ENCODE measurements at places on chromosomes 3 and 15.

- no peak for DNase-seq
These were observed 19.8 kb downstream of the PCSK6 start for GRCh38 chr15:101469520-101470288.

GRCh38 chr3:124276133-124276532 lies 284.2 kb upstream of the ROPN1 start:
- no peak for DNase-seq

DNA sequence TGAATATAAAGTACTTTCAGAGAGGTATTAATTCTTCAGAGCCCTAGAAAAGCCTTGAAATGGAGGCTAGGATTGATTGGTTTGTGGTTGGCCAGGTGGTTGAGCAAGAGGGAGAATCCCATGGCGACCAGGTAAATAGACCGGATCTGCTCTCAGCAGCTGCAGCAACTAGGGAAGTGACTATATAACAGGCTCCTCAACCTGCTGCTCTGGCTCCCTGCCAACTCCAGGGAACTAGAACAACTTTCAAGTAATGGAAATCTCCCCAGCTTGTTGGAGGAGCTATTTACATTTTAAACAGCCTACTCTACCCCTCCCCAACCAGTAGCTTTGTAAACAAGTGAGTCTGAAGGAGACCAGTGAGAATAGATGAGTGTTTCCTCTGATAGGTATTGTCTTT lies 121.8 kb upstream of the CADM2 start:
- DNase-seq, result no peak

- no peak for DNase-seq
These were observed 139.7 kb upstream of the CPNE4 start for GRCh38 chr3:132174500-132174899.

DNA sequence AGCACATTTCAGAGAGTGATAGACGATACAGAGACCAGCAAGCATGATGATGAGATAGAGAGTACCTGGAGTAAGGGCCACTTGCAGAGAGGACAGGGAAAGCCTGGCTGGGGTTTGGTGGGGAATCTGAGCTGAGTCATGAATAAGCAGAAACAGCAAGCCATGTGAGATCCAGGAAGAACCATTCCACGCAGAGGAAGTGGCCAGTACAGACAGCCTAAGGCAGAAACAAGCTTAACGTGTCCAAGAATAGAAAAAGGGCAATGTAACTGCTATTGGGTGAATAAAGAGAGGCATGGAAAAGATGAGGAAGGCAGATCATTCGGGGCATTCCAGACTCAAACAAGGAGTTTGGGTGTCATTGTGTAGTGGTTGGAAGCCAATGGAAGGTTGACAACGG lies 816.3 kb upstream of the CFAP20DC start:
- no peak for DNase-seq

DNA sequence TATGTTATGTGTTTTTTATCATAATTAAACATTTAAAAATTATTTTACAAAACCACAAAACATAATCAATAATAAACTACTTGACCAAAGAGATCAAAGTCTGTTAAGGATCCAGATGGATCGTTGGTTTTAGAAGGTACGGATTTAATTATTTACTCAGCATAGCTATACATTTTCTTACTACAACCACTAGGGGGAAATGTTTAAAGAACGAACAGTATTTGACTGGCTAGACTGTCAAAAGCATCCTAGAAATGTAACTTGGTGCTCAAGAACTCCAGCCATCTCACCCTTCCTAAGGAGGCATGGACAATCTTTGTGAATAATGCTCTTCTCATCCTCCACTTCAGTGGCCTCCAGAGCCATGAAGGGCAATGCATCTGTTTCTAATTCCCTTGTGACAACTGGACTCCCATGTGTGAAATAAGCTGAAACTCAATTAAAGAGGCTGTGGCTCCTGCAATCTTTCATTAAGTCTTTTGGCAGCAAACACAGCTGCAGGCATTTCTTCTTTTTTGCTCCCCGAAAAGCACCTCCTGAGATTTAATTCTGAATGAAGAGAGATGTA lies 94.7 kb upstream of the TUSC7 start:
- DNase-seq, result no peak

GRCh38 chr15:22936577-22937472 lies 43.3 kb downstream of the CYFIP1 start:
- DNase-seq, result no peak

DNA sequence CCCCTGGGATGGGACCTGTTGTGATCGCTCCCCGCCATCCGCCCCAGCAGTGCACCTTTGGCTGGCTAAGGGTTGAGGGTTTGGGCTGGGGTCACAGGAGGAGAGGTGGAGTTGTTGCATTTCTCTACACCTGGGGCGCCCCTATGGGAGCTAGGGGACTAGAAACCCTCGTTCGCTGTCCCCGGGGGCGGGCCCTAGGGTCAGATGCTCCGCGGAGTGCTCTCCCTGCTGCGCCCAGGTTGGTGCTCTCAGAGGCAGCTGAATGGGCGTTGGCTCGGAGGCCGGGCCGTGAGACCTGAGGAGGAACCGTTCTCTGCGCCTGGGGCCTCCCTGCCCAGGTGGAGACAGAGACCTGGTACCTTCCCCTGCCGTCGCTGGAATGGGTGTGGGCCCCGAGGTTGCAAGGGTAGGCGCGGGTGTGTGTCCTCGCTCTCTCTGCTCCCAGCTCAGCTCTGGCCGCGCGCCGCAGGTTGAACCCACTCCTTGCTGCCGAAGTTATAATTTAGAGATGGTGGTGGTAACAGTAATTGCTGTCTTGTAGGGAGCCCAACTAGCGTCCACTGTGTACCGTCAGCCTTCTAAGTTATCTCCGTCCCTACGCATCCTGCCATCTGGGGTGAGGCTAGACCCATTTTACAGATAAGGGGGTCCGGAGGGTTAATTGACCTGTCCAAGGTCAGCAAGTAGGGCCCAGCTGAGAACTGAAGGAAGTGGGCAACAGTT lies 965 bp downstream of the FLNB start:
- no peak for DNase-seq

DNA sequence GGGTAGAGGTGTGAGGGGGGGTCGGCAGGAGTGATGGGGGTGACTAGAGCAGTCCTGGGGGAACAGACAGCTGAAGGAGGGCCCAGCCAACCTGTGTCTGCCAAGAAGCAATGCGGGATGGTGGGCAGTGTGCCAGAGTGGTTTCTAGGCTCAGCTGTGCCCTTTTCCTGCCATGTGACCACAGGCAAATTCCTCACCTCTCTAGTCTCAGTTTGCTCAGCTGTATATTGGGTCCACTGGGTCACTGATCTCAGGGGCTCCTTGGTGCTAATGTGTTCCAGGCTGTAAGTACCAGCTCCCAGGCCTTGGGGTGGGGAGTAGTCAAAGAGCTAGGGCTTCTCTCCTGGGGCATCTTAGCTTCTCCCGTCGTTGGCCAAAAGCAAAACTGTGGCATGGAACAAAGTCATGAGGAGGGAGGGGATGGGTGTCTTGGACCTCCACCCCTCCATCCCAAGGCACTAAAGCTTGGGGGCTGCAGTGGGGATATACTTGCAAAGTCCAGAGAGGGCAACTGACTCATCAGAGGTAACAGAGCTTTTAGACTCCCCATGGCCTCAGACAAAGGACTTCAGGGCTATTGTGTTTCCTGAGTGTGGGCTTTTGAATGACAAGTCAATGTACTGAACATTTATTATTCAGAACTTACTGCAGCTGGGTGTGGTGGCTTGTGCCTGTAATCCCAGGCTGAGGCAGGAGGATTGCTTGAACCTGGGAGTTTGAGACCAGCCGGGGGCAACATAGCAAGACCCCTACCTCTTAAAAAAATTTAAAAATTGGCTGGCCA lies 20.9 kb downstream of the SMAD6 start:
- DNase-seq, result no peak

- DNase-seq, result no peak
These were observed 19.9 kb upstream of the LRRC2 start for GRCh38 chr3:46585799-46586693.

GRCh38 chr3:775178-775880 lies 317.5 kb upstream of the CNTN6 start:
- no peak for DNase-seq

DNA sequence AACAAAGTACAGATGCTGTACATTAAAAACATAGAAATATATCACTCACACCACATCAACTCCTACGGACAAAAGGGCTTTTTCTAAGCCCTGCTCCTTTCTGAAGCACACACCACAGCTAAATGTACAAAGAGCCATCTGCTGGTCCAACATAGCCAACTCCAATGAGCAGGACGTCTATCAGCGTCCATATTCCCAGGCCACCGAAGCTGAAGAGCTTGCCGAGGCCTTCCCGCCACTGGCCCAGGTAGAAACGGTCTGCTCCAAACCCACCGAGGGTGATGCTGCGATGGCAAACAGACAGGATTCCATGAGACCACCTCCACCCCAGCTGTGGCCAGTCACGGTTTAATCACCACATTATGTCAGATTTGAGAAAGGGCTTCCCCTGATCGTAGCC lies 9.8 kb downstream of the TM2D3 start:
- DNase-seq, result no peak

- DNase-seq, result no peak
These were observed 41.9 kb downstream of the NOX5 start for GRCh38 chr15:69056365-69056764.

- DNase-seq, result no peak
These were observed 101.2 kb downstream of the VGLL4 start for GRCh38 chr3:11542551-11542950.

GRCh38 chr3:61683549-61684236 lies 122.3 kb downstream of the PTPRG start:
- no peak for DNase-seq

DNA sequence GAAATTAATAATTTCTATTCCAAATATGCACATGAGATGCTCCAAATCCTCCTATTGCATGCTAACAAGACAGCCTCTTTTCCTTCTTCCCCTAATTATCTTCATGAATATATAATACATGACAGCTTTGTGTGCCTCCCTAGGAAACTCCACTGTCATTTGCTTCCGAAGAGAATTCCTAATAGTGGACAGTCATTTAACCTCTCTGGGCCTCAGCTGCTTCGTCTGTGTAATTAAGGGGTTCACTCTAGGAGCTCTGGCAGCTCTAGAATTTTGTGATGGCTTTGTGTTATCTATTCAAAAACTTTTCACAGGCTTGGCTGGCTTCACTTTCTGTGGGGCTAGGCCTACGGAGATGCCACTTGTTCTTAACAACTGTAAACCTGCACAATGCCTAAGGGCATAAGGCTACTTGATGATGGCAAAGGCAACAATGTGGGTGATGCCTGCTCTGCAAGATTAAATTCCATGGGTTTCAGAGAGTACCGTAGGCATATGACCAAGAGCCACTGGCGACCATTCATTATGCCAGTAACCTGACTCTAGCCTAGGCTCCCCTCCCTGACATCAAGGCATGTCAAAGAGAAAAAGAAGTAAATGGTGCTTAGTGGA lies 333.8 kb upstream of the UMPS start:
- no peak for DNase-seq

DNA sequence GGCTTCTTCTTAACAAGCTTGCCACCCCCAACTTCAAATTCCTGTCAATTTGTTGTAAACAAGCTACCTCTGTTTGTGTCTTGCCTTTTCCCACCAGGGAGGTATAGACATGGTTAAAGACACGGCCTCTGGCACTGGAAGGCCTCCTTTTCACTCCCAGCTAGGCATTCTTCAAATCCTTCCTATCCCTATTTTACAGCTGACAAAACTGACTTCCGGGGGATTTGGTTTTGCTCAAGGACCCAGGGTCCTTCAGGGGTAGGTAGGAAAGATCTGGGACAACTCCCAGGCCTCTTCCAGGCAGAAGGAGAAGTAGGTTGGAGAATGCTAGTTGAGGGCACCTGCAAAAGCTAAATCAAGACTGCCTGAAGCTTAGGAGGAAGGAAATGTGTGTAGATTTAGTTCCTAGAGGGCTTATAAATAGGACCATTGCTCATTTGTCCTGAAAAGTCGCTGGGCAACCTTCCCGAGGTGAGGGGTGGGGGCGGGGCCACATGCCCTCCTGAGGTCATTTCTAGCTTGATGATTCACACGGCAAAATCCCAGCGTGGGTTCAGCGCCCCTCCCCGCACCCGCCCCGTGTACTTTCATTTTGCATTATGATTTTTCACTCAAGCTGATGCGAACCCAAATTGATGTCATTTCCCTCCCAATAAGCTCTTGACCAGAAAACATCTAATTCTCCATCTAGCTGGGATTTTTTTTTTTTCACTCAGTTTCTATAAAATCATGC lies 365.5 kb downstream of the SHQ1 start:
- DNase-seq, result no peak

GRCh38 chr3:21665444-21666100 lies 85.4 kb downstream of the ZNF385D start:
- DNase-seq, result no peak

- DNase-seq, result no peak
These were observed 32.2 kb downstream of the GOLGA6L10 start for GRCh38 chr15:82317091-82317489.

DNA sequence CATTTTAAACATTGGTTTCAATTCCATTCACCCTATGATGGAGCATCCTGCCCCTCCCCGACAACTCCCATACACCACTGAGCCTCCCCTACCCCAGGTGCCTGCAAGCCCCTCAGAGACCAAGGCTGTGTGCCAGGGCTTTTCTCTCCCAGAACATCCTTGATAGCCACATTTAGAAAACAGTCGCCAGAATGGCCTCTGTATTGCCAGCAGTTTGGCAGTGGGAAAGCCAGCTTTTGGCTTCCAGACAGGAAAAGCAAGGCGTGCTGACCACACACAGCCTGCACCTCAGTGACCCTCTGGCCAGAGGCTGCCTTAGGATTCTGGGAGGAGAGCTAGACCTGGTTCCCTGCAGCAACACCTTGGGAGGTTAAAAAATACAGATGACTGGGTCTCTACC lies 18.2 kb upstream of the HRH1 start:
- no peak for DNase-seq

- DNase-seq, result no peak
These were observed 707 bp upstream of the FAM81A start for GRCh38 chr15:59437142-59437816.

GRCh38 chr15:97890307-97890706 lies 70.2 kb upstream of the ARRDC4 start:
- no peak for DNase-seq

- DNase-seq, result peak; percentile 15
These were observed 76.0 kb upstream of the HACD2 start for GRCh38 chr3:123660900-123661299.

- no peak for DNase-seq
These were observed 62.6 kb downstream of the SLC7A14 start for GRCh38 chr3:170523248-170523647.

- DNase-seq, result no peak
These were observed 267.0 kb upstream of the UMPS start for GRCh38 chr3:124463234-124463633.
